ENCODE measurements at places on chromosomes 13 and 19.

DNA sequence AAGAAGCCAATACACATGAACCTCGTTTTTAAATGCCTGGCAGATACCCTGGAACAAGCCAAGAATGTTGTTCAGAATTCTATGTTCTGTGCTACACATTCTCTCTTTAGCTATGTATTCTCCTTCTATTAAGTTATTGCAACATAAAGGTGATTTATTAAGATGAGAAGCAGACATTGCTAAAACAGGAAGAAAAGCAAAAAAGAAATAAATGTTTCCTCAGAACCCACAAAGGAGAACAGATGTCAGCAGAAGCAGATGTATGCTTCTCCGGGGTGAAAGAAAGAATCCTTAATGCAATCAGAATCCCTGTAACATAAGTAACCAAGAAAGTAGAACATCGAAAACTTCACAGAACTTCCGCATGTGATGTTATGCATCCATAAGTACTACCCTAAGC, 302.9 kb downstream of the DCT start:
- no peak for DNase-seq

- no peak for DNase-seq
Observed at GRCh38 chr13:40682449-40683240, 16.2 kb upstream of the FOXO1 start.

- DNase-seq, result peak; percentile 51
Observed at GRCh38 chr19:1000095-1000494, at the start of gene GRIN3B. GRIN3B (plus strand) TSS chr19:1000419; CDS start chr19:1000438, 19 bp downstream.

DNA sequence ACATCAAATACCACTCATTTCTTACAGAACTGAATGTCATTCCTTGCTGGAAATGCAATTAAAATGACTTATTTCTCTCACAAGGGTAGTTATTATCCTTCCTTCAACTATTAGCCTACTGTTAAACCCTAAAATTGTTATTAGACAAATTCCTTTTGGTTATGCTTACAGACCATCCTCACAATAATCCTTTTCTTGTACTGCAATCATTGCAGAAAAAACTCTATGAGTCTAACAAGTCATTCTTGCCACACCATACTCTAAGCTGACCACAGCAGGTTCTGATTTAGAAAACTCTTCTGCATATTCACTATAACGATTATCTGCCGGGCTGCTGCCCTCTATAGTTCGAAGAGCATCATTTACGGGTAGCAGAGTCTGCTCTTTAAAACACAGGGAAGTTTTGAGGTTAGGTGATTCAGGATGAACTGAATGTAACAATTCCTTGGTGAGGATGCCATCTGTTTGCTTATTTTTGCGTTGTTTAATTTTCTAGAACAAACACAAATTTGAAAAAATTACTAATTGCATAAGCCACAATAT, 38.2 kb downstream of the MTMR6 start:
- no peak for DNase-seq

DNA sequence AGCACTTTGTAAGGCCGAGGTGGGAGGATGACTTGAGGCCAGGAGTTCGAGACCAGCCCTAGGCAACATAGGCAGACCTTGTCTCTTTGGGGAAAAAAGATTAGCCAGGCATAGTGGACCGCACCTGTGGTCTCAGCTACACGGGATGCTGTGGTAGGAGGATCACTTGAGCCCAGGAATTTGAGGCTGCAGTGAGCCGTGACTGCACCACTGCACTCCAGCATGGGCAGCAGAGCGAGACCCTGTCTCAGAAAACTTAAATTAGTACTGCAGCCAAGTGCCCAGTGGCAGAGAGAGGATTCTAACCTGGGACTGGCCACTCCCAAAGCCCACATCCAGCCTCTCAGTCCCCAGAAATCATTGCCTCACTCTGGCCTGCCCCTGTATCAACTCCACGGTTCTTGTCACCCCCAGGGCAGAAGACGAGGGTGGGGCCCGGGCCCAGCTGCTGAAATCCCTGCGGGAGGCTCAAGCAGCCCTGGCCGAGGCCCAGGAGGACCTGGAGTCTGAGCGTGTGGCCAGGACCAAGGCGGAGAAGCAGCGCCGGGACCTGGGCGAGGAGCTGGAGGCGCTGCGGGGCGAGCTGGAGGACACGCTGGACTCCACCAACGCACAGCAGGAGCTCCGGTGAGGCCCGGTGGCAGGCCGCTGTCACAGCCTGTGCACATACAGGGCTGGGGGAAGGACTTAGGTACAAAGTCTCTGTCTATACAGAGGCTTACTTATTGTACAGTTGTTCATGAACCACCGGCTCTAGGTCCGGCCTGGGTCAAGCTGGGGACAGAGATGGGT, 53.4 kb downstream of the KCNC3 start:
- DNase-seq, result no peak

DNA sequence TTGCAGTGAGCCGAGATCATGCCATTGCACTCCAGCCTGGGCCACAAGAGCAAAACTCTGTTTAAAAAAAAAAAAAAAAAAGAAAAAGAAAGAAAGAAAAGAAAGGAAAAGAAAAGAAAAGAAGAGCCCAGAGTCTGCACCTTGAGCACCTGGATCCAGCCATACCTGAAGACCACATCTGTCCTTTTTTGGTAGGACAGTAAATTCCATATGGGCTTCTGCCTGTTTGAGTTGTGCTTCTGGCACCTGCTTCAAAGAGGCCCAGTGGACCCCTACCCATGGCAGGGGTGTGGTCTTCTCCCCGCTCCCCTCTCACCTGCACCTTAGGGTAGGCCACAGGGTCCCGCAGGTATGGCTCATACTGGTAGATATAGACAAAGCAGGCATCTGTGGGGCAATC, 5.8 kb downstream of the TM6SF2 start:
- no peak for DNase-seq

DNA sequence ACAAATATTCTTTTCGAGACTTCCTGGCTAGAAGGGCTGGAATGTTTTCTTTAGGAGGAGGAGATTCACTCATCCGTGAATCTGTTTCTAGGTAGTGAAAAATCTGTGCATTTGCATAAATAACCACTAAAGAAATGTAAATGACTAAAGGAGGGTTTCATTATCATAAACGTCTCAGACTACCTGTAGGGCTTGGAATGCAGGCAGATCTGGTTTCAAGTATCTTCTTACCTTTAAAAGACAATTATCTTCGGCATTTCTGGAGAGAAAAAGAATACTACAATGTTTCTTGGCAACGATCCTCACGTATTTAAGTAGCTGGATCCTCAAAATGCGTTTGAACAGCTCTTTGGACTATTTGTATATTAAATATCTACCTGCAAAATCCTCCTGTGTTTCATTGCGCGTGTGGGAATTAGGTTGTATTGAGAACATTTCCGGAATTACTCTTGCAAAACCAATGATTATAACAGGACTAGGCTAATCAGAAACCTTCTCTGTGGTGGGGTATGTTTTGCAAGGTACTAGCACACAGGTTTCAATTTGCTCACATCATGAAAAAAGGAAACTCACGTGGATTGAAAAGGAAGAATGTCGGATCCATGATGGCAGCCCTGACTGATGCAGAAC, 291.1 kb upstream of the ARGLU1 start:
- no peak for DNase-seq

DNA sequence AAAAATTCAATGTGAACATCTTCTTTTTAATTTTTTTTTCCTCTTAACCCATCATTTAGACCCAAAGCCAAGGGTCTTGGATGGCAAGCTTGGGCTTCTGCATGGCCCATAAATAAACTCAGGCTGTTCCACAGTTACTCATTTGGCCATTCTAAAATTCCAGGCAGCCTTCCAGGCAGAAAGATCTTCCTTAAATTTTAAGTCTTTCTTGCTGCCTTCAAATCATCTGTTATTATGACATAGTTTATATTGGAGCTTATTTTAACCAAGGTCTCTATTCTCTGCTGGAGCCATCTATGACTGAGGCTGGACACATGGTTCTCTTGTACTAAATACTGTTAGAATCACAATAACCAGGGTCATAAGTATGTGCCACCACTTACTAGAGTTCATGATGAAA, 317.3 kb upstream of the MAB21L1 start:
- no peak for DNase-seq

DNA sequence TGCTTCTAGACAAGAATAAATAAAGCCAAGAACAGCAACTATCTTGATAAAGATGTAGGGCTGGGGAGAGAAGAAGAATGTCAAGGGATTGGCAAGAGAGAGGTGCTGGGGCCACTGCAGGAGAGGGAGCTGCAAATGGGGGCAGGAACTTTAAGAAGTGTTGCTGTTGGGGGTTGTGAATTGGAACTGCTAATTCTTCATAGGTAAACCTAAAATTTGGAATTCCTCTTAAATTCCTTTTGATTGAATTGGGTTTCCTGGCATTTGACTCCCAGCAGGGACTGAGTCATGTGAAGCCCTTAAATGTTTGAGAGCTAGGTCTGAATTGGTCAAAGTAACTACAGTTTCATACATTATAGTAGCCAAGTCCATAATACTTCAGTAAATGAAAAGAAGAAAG, 305.6 kb upstream of the TMTC4 start:
- DNase-seq, result no peak

DNA sequence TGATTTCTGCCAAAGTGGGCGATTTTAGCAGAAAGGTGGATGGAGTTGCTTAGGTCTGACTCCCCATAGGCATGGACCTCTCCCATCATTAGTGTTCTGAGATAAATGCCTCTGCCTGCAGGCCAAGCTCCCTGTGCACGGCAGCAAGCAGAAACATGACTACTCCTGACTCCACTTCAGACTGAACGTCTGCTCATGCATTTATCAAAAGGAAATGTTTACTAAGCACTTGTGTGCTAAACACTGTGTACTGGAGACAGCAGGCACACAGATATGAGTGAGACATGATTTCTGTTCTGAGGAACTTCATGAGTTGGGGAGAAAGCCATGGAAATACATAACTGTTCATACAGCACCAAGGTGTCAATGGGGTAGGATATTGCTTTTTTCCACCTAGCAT, 149.6 kb downstream of the MIPEP start:
- no peak for DNase-seq

DNA sequence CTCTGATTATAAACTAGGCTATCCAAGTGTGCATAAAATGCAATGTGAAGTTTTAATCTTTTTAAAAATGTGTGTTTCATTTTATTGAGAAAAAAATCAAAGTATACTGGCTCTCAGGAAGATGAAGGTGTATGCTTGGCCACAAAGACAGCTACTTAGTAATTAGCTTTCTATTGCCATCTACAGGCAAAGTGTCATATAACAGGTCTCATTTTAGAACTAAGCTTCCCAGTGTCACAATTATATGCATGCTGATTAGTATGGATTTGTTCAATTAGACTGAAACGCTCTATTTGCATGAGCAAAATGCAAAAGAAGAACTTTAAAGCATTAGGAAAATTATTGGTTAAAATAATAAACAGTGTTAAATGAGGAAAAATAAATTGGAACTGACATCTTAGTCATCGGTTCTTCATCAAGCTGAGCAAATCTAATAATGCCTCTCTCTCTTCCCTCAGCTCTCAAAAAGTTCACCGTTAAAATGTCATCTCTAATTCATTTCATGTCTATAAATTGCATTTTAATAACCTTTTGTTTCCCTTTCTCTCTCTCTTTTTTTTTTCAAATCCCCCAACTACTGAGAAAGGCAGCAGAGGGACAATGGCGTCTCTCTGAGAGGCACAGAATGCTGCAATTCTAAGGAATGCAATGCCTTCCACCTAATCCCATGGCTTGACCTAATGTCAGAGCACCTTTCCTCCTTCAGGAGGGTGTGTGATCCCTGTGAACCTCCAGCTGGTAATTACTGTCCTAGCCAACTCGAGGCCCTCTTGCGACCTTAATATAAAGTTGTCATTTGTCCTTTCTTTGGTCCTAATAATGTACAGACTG, 313.1 kb upstream of the MAB21L1 start:
- no peak for DNase-seq

DNA sequence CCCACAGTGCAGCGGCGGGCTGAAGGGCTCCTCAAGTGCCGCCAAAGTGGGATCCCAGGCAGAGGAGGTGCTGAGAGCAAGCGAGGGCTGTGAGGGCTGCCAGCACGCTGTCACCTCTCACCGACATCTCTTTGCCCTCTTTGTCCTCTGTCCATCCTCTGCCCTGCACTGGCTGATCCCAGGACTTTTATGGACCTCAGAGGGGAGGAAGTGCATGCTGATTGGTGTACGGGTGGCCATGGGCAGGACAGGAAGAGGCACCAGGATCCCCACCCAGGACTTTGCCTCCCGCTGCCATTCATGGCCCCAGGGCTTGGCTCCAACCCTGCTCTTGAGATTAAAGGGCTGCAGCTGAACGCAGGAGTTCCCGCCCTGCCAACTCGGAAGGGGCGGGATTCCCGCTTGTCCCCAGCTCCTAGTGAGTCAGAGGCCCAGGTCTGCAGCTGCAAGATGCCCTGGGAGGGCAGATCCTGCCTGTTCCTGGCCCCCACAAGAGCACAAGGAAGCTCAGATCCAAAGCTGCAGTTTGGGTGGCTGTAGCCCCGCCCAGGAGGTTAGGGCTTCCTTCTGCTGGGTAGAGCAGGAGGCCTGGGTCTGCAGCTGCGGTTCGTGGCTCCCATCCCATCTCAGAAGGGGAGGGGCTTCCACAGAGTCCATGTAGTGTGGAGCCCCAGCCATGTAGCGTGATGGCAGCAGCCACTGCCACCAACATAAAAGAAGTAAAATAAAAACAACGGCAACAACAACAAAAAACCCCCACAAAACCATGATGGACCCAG, 1716.7 kb downstream of the SLITRK1 start:
- DNase-seq, result no peak

DNA sequence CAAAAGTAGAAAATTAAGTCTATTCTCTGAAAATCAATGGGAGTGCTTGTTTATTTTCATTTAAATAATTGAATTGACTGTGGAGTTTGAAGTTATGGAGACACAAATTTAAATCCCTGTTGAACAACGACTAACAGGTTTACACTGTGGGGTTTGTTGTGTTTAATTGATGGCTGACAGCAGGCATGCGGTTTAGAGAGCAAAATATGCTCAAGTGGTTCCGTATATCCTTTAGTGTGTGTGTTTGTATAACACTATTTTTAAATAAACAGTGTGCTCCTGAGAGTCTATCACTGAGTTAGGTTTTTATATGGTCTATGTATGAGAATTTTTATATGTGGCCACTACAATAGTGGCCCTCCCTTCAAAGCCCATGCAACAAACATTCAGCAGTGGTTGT, 332.0 kb downstream of the GPC6 start:
- no peak for DNase-seq

DNA sequence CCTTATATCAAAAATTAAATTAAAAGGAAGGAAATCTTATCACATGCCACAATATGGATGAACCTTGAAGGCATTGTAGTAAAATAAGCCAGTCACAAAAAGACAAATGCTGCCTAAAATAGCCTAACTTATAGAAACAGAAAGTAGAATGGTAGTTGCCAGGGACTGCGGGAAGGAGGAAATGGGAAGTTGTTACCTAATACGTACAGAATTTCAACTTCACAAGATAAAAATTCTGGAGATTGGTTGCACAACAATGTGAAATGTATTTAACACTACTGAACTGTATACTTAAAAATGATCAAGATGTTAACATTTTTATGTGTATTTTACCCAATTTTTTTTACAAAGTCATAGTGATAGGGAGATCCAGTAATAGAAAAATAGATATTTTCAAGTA, 10.2 kb upstream of the N4BP2L2 start:
- no peak for DNase-seq

DNA sequence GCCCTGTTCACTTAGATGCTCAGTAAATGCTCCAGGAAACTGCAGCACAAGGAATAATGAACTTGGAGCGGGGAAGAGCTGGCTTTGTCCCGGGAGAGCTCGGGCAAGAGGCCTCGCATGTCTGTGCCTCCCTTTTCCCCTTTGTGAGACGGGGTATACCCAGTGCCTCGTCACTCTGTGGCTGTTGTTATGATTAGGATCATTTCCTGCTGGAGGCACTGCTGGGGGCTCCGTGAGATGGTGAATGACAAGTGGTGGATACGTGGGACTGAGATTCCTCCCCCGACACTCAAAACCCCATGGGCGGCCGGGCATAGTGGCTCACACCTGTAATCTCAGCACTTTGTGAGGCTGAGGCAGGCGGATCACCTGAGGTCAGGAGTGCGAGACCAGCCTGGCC, 1.1 kb upstream of the PLVAP start:
- no peak for DNase-seq

All from activated CD8-positive, alpha-beta memory T cell treated with anti-CD3 and anti-CD28 coated beads for 1 hour (primary cell).